Stimulated activated naive CD4-positive, alpha-beta T cell treated with Interleukin-2 at 50 U/mL for 16 hours (primary cell): ENCODE measurements at places on chromosomes 5 and 9.

DNA sequence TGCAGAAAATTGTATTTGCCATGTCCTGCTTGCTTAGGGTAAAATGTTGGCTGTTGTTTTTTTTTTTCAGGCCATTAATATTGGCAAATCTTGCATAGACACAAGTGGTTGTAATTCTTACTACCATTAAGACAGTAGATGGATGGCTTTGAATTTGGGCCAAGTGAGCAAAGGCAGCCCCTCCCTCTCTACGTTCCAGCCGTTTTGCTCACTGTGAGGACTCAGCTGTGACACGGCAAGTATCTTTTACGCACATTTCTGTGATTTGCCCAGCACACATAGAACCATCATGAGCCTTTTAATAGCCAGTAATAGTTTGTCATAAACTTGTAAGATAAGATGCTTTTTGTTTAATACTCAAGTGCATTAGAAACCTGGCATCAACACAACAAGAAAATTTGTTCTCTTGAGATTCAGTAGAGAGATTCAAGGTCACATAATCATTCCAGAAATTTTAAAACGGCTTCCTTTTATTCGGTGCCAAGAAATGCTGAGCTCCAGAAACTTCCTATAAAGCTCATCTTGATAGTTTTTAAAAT lies 205.2 kb upstream of the ADCY2 start:
- DNase-seq = no peak

- DNase-seq = no peak
Observed at GRCh38 chr5:107982703-107983425, 312.1 kb upstream of the EFNA5 start.

DNA sequence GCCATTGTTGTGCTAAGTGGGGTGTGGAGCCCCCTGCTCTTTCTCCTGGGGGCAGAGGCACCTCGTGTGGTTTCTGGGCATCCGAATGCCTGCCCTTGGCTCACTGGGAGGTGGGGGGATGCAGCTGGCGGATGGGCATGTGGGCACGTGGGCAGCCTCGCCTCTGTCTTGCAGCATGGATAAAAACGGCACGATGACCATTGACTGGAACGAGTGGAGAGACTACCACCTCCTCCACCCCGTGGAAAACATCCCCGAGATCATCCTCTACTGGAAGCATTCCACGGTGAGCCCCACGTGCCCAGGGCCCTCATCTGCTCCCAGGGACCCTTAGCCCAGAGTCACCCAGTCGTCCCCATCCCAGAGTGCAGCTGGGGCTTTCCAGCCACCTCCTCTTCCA lies 25.3 kb downstream of the PTGES2 start:
- no peak for DNase-seq

DNA sequence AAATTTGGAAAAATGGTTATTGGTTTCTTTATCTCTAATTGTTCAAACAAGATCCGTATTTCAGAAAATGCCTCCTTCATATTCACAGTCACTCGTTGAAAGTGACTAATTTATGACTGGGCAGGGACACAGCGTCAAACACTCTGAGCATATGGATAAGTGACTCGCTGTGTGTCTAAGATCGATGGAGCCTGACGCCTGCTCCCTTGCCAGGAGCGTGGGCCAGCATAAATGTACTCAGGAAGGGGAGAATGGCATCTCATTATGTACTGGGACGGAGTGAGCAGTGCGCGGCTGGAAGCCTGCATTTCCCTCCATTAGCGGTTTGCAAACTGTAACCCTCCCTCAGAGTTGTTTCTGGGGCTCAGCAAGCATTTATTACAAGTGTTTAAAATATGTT lies 79.8 kb upstream of the CAST start:
- DNase-seq = no peak

DNA sequence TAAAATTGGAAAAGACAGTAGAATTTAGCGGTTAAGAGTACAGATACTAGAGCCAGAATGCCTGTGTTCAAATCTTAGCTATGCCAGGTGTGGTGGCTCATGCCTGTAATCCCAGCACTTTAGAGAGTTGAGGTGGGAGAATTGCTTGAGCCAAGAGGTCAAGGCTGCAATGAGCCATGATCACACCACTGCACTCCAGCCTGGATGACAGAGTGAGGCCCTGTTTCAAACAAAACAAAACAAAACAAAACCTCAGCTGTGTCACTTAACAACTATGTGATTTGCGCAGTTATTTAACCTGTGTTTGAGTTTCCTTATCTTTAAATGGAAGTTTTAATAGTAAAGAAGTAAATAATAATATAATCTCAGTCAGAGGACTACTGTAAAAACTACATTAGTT lies 68.3 kb downstream of the TBCA start:
- no peak for DNase-seq
